ENCODE measurements at places on chromosomes 2 and 18.

GRCh38 chr18:47863041-47863440, 67.4 kb downstream of the SMAD2 start:
- DNase-seq = no peak

DNA sequence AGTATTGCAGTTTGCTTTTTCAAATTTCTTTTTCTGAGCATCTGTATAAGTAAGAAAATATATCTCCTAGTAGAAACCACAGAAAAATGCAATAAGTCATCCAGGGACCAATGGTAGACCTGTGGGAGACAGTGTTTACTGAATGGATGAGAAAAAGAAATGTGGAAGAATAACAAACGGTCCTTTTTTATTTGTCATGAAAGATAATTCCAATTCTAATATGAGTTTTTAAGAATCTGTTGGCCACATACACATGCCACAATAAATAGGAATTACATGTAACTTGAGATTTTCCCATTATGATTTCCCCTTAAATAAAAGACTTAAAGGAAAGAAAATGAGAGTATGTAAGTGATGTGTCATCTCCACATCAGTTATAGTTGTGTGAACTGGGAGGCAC, 107.7 kb upstream of the RAB27B start:
- no peak for DNase-seq

DNA sequence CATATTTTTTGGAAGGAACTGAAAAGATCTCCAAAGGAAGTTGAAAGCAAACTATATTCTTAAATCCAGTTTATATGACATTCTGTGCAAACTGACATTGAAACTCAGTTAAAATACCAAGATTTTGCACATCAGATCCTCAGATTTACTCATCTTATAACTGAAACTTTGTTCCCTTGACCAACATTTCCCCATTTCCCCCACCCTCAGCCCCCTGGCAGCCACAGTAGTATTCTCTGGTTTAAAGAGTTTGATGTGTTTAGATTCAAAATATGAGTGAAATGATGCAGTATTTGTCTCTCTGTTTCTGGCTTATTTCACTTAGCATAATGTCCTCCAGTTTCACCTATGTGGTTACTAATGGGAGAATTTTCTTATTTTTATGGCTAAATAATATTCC, 99.2 kb upstream of the ITGA4 start:
- DNase-seq = no peak

DNA sequence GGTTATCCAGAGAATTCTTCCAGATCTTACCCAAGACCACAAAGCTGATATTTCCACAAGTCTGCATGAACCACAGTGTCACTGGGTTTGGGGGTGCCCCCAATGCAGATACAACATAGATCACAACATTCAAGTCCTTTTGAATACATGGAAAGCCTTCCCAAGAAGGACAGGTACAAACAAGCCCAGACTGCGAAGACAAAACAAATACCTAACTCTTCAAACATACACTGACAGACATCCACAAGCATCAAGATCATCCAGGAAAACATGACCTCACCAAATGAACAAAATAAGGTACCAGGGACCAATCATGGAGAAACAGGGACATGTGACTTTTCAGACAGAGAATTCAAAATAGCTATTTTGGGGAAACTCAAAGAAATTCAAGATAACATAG, 93.1 kb downstream of the MDH1 start:
- no peak for DNase-seq

- no peak for DNase-seq
These were observed 66.0 kb upstream of the ST3GAL5 start for GRCh38 chr2:85954590-85955458.

- DNase-seq = no peak
These were observed 585.0 kb upstream of the GCFC2 start for GRCh38 chr2:76295762-76296161.

DNA sequence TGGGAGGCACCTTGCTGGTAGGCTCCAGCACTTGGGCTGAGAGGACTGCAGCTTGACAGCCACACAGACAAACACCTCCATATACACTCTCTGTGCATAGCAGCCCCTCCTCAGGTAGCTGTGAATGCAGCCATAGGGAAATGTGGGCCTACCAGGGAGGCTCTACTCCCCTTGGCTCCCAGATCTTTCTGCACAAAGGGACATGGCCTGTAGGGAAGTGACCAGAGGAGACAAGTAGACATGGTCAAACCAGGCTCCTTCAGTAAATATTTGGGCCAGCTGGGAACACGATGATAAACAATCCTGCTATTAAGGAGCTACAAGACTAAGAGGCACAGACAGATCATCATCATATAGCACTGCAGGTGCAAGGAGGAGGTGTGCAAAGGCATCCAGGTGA, 35.9 kb upstream of the PDCL3 start:
- no peak for DNase-seq

DNA sequence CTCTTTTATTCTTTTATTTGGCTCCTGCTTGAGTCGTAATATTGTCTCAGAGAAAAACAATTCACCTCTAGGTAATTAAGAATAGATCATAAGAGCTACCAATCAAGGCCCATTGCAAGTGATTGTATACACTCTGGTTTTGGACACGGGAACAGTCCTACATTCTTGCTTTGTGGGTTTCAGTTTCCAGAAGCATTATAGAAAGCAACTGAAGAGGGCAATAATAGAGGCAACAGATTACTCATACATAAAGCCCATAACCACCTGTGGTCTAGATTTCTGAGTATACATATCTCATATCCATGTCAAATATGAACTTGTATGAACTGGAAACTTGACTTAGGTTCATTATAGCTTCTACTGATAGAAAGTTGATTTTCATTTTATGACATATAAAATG, 65.4 kb downstream of the DIS3L2 start:
- no peak for DNase-seq

GRCh38 chr2:23121968-23122648, 262.9 kb upstream of the KLHL29 start:
- no peak for DNase-seq

DNA sequence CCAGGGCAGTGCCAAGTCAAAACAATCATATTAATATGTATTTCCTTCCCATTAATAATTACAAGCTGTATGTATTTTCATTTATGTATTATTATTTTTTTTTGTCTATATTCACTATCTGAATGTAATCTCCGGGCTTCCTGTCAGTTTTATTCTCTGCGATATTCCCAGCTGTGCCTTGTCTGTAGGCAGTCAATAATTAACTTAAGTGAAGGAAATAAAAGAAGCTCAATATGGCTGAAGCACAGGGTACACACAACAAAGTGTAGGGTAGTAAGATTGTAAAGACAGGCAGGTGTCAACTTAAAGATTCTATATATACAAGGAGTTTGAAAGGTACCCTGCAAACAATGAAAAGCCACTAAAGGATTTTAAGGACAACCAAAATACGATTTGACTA, 122.9 kb downstream of the ROCK1 start:
- DNase-seq = no peak

DNA sequence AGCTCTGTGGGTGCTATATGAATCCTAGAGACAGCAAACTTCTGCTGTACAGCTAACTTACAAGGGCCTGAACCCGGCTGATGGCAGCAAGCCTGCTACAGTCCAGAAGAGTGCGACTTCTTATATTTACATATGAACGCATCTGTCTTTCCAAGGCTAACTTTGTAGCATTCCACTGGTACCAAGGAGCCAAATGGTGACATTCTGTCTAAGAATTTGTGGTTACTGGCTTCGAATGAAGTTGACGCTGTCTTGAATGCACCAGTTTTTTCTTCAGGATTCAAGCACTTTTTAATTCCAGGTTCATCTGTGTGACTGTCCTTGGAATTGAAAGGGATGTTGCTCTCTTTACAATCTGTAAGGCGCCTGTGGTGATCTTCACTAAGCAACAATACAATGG, 42.4 kb downstream of the THUMPD2 start:
- no peak for DNase-seq

- no peak for DNase-seq
These were observed 27.0 kb downstream of the FOSL2 start for GRCh38 chr2:28419443-28420270.

GRCh38 chr2:15756011-15756550, 164.4 kb downstream of the DDX1 start:
- DNase-seq = no peak

DNA sequence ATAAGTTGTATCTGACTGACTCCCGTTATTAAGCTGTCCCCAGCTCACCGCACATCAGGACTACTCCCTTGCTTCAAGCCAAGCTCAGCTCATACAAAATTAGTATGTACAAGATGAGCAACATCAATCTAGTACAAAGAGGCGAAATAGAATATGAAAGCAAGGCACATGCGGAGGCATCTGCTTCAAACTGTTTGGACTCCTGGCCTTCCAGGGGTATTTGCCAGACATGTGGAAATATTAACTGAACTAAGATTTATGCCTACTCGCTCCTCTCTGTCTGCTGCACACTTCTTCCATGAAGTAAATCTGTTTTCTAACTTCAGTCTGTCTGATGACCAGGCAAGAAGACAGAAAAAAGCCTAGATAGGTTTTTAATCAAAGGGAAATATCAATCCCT, 499.8 kb downstream of the PID1 start:
- DNase-seq = no peak

GRCh38 chr2:128154225-128154624, 63.2 kb downstream of the UGGT1 start:
- DNase-seq = no peak

DNA sequence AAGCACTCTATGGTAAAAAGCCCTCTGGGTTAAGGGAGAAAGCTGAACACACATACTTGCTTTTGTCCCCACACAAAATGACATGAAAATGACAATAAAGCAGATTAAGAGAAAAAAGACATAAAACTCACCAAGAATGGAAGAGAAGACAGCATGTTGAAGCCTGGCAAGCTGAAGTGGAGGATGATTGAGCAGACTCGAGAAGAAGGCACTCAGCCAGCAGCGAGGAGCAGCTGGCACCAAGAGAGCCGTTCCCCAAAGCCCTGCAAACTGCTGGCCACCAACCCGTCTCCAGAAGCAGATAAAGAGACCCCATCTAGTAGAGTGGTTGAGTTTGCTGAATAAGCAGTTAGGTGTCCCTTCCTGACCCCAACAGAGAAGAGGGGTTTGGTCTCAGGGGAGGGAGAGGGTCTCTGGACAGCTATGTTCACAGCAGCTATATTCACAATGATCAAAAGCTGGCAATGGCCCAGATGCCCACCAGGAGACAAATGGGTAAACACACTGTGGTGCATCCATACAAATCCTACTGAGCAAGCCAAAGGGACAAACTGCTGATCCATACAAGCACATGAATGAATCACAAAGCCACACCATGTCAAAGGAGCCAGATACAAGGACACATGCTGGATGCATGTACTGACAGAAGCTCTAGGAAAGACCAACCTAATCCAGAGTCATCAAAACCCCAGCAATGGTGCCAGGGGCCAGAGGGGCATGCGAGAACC, 36.9 kb downstream of the FAM168B start:
- DNase-seq = no peak

GRCh38 chr2:149365931-149366583, 35.7 kb downstream of the LYPD6 start:
- no peak for DNase-seq

DNA sequence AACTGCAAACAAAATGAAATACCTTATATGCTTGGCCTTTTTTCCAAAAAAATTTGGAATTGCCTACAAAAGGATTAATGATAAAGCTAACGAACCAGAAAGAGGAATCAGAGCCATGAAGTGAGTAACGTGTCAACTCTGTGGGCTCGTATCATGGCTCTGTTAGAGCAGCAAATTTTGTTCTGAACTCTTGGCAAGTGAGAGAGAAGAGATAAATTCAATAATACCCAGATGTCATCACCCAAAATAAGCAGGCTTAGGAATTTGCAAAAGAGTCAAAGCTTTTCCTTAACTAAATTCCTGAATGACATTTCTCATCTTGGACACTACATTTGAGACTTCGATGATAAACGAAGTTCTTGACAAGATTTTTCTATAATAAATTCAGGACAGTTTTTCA, 4.4 kb downstream of the TXNDC2 start:
- no peak for DNase-seq

DNA sequence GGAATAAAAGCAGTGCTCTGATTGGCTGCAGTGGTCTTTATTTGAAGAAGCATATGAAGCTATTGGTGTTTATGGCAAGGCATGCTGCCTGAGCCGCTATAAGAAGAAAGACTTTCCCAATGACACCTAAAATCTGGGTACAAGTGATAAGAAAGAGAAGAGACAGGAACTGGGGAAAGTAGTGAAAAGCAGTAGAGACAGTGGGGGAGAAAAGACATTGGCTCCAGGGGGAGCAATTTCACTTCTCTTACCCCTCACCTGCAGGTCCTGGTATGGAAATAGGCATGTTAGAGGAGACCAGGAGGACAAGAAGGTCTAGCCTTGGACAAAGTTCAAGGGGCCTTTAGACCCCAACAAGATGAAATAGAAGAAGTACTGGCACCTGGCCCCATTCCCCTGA, 47.1 kb downstream of the PLCL1 start:
- no peak for DNase-seq

DNA sequence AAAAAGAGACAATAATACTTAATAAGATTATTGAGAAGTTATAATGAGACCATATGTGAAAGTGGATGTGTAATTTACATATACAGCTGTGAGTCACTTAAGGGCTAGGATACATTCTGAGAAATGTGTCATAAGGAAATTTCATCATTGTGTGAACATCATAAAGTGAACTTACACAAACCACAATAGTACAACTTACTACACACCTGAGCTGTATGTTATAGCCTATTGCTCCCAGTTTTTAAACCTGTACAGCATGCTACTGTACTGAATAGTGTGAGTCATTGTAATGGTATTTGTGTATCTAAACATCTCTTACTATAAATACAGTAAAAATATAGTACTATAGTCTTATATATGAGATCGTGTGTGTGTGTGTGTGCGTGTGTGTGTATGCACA, 1420.3 kb upstream of the PIK3C3 start:
- no peak for DNase-seq

DNA sequence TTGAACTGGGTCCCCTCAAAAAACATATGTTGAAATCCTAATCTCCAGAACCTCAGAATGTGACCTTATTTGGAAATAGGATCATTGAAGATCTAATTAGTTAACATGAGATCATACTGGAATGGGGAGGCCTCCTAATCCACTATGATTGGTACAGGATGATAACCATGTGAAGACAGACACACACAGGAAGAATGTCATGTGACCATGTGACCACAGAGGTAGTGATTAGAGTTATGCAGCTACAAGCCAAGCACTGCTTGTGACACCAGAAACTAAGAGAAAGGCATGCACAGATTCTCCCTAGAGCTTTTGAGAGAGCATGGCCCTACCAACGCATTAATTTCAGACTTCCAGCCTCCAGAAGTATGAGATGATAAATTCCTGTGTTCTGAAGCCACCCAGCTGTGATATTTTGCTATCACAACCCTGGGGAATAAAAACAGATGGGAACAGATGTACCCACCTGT, 47.0 kb upstream of the TGIF1 start:
- no peak for DNase-seq

GRCh38 chr2:151765760-151766410, 31.6 kb upstream of the NEB start:
- no peak for DNase-seq

GRCh38 chr2:128727914-128728313, 409.2 kb upstream of the HS6ST1 start:
- DNase-seq = no peak

GRCh38 chr2:37156071-37156856, 516 bp downstream of the EIF2AK2 start:
- peak; percentile 44 for DNase-seq

Measured in activated naive CD4-positive, alpha-beta T cell treated with Interleukin-2 at 50 U/mL for 16 hours (primary cell).